ENCODE measurements at places on chromosomes 2 and 18.

- no peak for DNase-seq
Observed at GRCh38 chr2:230636684-230637271, 75.9 kb upstream of the CAB39 start.

DNA sequence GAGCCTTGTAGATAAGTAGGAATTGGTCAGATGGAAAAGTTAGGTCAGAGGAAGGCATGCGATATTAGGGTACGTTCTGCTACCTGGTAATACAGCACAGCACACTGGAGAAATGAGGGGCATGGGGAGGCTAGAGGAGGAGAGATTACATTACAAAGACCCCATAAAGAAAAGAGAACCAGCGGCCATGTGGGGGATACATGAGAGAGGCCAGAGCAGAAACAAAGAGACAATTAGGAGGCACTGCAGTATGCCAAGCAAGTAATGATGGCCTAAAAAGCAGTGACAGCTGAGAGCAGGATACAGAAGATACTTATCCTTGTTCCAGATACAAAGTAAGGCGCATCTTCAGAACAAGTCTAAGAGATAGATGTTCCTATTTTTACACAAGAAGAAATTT lies 40.0 kb downstream of the TXNL1 start:
- no peak for DNase-seq

- DNase-seq, result no peak
Observed at GRCh38 chr2:197926673-197927072, 122.3 kb downstream of the PLCL1 start.

DNA sequence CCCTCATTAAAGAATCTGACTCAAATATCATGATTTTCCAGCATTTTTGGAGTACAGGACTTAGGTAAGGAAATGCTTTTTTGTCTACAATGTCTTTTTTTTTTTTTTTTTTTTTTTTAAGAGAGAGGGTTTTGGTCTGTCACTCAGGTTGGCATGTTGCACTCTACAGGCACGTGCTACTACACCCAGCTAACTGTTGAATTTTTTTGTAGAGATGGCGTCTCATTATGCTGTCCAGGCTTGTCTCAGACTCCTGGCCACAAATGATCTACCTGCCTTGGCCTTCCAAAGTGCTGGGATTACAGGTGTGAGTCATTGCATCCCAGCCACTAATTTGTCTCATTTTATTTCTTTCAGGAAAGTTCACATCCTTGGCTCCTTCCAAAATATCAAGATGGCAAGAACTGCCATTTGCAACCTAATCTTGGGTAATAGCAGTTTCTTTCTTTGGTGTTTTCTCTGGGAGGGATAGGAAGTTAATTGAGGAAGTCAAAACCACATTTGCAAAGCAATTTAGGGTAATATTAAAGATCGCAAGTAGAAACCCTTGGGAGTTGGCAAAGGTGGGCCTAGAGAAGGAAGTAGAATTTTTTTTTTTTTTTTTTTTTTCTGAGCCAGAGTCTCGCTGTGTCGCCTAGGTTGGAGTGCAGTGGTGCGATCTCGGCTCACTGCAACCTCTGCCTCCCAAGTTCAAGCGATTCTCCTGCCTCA lies 15.5 kb downstream of the PNO1 start:
- no peak for DNase-seq

DNA sequence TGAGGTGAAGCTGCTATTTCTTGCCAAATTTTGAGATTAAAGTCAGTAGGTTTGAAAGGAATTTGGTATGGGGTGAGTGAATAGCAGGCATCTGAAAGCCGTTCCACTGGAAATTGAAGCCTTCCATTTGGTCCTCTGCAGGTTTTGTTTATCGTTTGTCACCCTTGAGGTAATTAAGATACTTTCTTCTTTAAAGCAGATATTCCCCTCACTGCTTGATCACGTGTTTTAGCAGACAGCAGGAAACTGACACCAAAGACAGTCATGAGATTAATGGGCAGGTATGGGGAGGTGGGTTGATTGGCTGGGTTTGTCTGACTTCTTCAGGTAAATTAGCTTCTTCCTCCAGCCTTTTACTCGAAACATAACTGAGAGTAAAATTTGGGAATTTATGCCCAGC lies 10.7 kb downstream of the LPIN1 start:
- DNase-seq, result no peak

DNA sequence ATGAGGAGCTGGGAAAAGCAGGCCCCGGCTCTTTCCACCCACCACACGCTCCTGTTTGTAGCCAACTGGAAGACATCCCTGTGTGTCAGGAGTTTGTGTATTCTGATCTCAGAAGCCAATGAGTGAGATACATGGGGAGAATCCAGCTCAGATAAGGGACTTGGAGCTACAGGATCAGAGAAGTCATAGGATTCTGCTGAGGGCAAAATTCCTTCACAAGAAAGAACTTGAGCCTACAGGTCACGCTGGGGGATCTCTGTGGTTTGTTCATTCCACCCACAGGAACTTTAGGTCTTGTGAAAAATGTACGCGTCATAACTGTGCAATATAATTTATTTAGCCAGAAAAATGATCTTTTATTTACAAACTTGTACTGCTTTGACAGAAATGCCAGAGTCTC lies 80.1 kb upstream of the SMIM21 start:
- DNase-seq, result no peak

GRCh38 chr2:239966029-239966852 lies 58.9 kb downstream of the NDUFA10 start:
- DNase-seq, result no peak

- peak; percentile 26 for DNase-seq
Observed at GRCh38 chr2:85887566-85888019, 1.2 kb downstream of the ST3GAL5 start.

- DNase-seq, result no peak
Observed at GRCh38 chr2:120776649-120777048, 41.0 kb downstream of the GLI2 start.
